Mesenchymal stem cell (in vitro differentiated cells and primary cell): ENCODE measurements at places on chromosomes 3 and 15.
A peak's percentile ranks its signal among the peaks of the same experiment; 100 is the strongest.

GRCh38 chr15:61474796-61475195 lies 245.7 kb upstream of the RORA start:
- no peaks in the 10 kb centered on the region for H3K27me3 ChIP-seq
- H3K4me1 ChIP-seq, result no peaks in the 10 kb centered on the region
- H3K36me3 ChIP-seq, result no peaks in the 10 kb centered on the region
- no peak overlapping the region for H3K4me3 ChIP-seq
- peak; percentile 27 for DNase-seq

DNA sequence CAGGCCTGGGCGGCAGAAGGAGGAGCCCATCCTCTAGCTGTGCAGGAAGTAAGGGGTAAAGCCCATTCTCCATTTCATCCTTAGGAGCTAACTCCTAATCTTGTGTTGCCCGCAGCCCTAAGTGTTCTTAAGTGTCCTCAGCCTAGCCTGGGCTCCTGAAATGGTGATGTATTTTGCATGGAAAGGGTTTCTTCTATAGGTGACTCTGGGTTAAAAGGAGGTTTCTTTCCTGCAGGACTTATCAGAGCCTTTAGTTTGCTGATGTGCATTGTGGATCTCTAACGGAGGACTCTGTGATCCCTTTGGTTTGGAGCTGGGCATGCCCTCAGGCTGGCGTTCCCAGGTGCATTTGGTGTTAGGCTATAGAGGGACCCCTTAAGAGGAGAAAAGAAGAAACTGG lies 48.5 kb upstream of the TRPM1 start:
- no peak for DNase-seq
- H3K36me3 ChIP-seq, result no peaks in the 10 kb centered on the region
- H3K27ac ChIP-seq, result no peak overlapping the region

- H3K27ac ChIP-seq, result no peak overlapping the region
- H3K27me3 ChIP-seq, result no peaks in the 10 kb centered on the region
Observed at GRCh38 chr15:68610825-68611224, 32.0 kb downstream of the CORO2B start.

DNA sequence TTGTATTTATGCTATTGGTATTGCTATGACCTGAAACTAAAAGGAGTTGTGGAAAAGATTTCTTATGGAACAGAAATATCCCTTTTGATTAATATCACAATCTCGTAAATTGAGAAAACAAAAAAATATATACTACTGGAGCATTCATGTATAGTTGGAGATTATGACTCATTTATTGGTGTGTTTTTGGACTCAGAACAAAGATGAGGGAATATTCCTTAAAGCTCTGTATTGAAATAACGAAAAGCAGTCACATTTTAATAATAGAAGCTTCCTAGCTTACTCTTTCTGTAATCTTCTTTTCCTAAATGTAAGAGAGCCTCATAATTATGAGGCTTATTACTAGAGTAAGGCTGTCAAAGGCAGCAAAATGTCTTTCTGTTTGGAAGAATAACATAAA lies 14.3 kb downstream of the CTNNB1 start:
- H3K4me3 ChIP-seq, result no peak overlapping the region
- no peak overlapping the region for H3K27ac ChIP-seq
- H3K36me3 ChIP-seq, result peaks cover 3% of the 10 kb centered on the region
- H3K4me1 ChIP-seq, result peaks cover 3% of the 10 kb centered on the region
- DNase-seq, result no peak
- no peaks in the 10 kb centered on the region for H3K27me3 ChIP-seq

DNA sequence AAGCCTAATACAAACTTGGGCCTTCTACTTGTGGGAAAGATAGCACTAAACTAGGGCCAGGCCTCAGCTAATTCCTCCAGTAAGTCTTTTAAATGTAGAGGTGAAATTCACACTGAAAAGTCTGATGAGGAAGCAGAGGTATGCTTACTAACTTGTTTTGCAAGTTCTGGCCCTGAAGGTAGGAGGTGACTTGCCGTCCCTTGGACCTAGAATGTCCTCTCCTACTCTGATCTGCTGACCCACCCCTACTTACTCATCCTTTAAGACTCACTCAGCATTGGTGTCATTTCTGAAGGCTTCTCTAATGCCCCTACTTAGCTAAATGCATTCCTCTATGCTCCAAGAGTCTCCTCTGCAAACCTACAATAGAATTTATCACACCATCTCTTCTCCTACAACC lies 19.4 kb downstream of the RIOX2 start:
- peaks cover 81% of the 10 kb centered on the region for H3K36me3 ChIP-seq
- no peak for DNase-seq
- no peak overlapping the region for H3K4me3 ChIP-seq
- H3K27me3 ChIP-seq, result no peaks in the 10 kb centered on the region
- H3K4me1 ChIP-seq, result no peaks in the 10 kb centered on the region
- no peak overlapping the region for H3K27ac ChIP-seq

DNA sequence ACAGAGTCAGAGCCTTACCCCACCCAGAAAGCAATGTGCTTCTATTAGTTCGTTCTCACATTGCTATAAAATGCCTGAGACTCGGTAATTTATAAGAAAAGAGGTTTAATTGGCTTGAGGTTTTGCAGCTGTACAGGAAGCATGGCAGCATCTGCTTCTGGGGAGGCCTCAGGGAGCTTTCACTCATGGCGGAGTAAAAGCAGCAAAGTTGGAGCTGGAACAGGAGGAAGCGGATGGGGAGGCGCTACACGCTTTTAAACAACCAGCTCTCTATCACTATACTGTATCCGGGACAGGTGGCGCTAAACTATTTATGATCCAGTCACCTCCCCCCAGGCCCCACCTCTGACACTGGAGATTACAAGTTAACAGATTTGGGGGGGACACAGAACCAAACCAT lies 176.3 kb upstream of the BHLHE40 start:
- no peak overlapping the region for H3K27ac ChIP-seq
- no peak overlapping the region for H3K4me3 ChIP-seq
- no peaks in the 10 kb centered on the region for H3K27me3 ChIP-seq
- DNase-seq, result no peak

GRCh38 chr3:71872256-71872655 lies 87.3 kb upstream of the PROK2 start:
- peak; percentile 16 for DNase-seq
- H3K36me3 ChIP-seq, result no peaks in the 10 kb centered on the region
- no peak overlapping the region for H3K27ac ChIP-seq
- H3K4me1 ChIP-seq, result no peaks in the 10 kb centered on the region
- H3K27me3 ChIP-seq, result no peaks in the 10 kb centered on the region

- H3K4me3 ChIP-seq, result no peak overlapping the region
- no peak overlapping the region for H3K27ac ChIP-seq
- no peaks in the 10 kb centered on the region for H3K27me3 ChIP-seq
Observed at GRCh38 chr3:61371123-61371522, 119.9 kb upstream of the FHIT start.

DNA sequence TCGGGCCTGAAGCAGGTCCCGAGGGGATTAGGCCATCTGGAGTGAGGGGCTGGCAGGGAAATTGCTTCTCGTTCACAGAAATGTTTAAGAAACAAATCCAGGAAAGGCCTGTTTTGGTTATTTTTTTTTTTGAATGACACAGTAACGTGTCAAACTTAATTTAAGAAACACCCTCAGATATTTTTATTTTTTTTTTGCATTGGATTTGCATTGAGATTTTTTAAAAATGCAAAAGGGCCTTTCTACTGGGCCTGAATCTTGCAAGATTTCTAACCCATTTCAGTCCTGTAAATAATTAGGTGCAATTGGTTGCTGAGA lies 25.0 kb upstream of the KLF13 start:
- DNase-seq, result no peak
- no peaks in the 10 kb centered on the region for H3K36me3 ChIP-seq
- H3K27ac ChIP-seq, result no peak overlapping the region
- H3K4me3 ChIP-seq, result no peak overlapping the region
- peaks cover 3% of the 10 kb centered on the region for H3K4me1 ChIP-seq
- H3K27me3 ChIP-seq, result peaks cover 22% of the 10 kb centered on the region

GRCh38 chr3:187497052-187497451 lies 128.9 kb downstream of the RTP4 start:
- H3K27me3 ChIP-seq, result peaks cover 14% of the 10 kb centered on the region
- no peak for DNase-seq
- no peaks in the 10 kb centered on the region for H3K36me3 ChIP-seq
- no peak overlapping the region for H3K4me3 ChIP-seq
- peaks cover 3% of the 10 kb centered on the region for H3K4me1 ChIP-seq

DNA sequence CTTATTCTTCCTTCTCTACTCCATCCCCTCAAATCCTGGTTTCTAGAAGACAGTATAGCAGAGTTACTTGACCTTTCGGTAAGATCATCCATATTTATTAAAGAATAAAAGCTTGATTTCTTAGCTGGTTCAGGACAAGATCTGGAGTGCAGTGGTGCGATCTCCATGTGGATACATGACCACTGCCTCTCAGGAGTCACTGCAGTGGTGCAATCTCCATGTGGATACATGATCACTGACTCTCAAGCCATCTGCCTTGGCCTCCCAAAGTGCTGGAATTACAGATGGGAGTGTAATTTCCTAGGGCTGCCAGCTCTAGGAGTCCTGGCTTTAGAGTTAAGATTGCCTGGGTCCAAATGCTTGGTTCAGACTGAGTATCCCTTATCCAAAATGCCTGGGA lies 16.5 kb downstream of the LARP6 start:
- H3K4me1 ChIP-seq, result peaks cover 13% of the 10 kb centered on the region
- no peaks in the 10 kb centered on the region for H3K27me3 ChIP-seq
- H3K36me3 ChIP-seq, result peaks cover 49% of the 10 kb centered on the region
- DNase-seq, result no peak

DNA sequence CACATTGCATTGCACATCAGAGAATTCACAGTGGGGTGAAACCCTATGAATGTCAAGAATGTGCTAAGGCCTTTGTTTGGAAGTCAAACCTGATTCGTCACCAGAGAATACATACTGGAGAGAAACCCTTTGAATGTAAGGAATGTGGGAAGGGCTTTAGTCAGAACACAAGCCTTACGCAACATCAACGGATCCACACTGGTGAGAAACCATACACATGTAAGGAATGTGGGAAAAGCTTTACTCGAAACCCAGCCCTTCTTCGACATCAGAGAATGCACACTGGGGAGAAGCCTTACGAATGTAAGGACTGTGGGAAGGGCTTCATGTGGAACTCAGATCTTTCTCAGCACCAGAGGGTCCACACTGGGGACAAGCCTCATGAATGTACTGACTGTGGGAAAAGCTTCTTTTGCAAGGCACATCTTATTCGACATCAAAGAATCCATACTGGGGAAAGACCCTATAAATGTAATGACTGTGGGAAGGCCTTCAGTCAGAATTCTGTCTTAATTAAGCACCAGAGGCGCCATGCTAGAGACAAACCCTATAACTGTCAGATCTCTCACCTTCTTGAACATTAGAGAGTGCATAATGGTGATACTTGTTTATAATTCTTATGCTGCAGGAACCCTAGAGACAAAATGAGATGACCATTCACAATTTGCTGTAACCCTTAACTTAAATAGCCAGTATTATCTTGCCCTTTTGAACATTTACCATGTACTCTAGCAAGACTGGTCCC lies 9.0 kb downstream of the ZNF662 start:
- H3K4me3 ChIP-seq, result no peak overlapping the region
- DNase-seq, result no peak

GRCh38 chr15:67862750-67863441 lies 23.1 kb upstream of the RNU6-1 start:
- peak overlapping the region; percentile 75 for H3K4me3 ChIP-seq
- no peak for DNase-seq
- peaks cover 18% of the 10 kb centered on the region for H3K4me1 ChIP-seq
- no peak overlapping the region for H3K27ac ChIP-seq
- H3K36me3 ChIP-seq, result no peaks in the 10 kb centered on the region

GRCh38 chr15:93048759-93049161 lies 40.3 kb downstream of the RGMA start:
- no peaks in the 10 kb centered on the region for H3K36me3 ChIP-seq
- H3K27me3 ChIP-seq, result peaks cover 6% of the 10 kb centered on the region
- DNase-seq, result no peak
- peaks cover 2% of the 10 kb centered on the region for H3K4me1 ChIP-seq
- H3K27ac ChIP-seq, result no peak overlapping the region
- H3K4me3 ChIP-seq, result no peak overlapping the region

- no peak for DNase-seq
- H3K36me3 ChIP-seq, result peaks cover 44% of the 10 kb centered on the region
- H3K27ac ChIP-seq, result no peak overlapping the region
- H3K4me3 ChIP-seq, result no peak overlapping the region
Observed at GRCh38 chr15:28178727-28179126, 79.6 kb upstream of the OCA2 start.

GRCh38 chr3:104206925-104207324 lies 1159.8 kb upstream of the ALCAM start:
- DNase-seq, result no peak
- no peak overlapping the region for H3K4me3 ChIP-seq
- no peaks in the 10 kb centered on the region for H3K27me3 ChIP-seq
- H3K36me3 ChIP-seq, result no peaks in the 10 kb centered on the region

GRCh38 chr15:40957581-40958051 lies 4.3 kb downstream of the CHAC1 start:
- no peak overlapping the region for H3K4me3 ChIP-seq
- DNase-seq, result no peak
- no peaks in the 10 kb centered on the region for H3K36me3 ChIP-seq
- H3K4me1 ChIP-seq, result peaks cover 34% of the 10 kb centered on the region

GRCh38 chr3:177110895-177111294 lies 86.4 kb downstream of the TBL1XR1 start:
- no peak overlapping the region for H3K4me3 ChIP-seq
- DNase-seq, result no peak
- peaks cover 3% of the 10 kb centered on the region for H3K36me3 ChIP-seq
- no peak overlapping the region for H3K27ac ChIP-seq
- no peaks in the 10 kb centered on the region for H3K27me3 ChIP-seq

GRCh38 chr3:70040386-70040785 lies 40.9 kb downstream of the SAMMSON start:
- no peaks in the 10 kb centered on the region for H3K36me3 ChIP-seq
- DNase-seq, result no peak
- peaks cover 9% of the 10 kb centered on the region for H3K27me3 ChIP-seq
- H3K4me3 ChIP-seq, result no peak overlapping the region
- no peaks in the 10 kb centered on the region for H3K4me1 ChIP-seq
- H3K27ac ChIP-seq, result no peak overlapping the region
